Stimulated activated CD8-positive, alpha-beta memory T cell treated with anti-CD3 and anti-CD28 coated beads, Interleukin-2, amount 100 ng/mL, for 48 hours (primary cell): ENCODE measurements at places on chromosomes 7 and 10.

GRCh38 chr10:18608596-18608995, 42.8 kb downstream of the NSUN6 start:
- DNase-seq, result no peak

- no peak for DNase-seq
Observed at GRCh38 chr7:143202161-143202560, 18.9 kb downstream of the TAS2R39 start.

DNA sequence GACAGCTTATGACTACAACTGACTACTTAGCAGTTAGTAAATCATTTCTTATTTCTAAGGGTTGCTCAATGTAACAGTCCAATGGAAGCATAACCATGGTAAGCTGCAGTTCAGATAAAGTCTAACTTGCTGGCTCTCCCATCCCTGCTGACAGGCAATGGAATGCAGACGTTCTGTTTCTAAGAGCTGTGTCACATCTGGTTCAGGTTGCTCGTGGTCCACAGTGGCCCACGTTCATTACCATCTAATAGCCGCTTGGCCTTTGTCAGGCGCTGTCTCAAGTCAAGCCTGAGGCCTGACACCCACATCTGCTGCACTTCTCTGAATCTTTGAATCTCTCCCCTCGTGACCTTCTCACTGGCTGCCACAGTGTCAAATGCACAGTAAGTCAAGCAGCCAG, 240.8 kb downstream of the FGFR2 start:
- no peak for DNase-seq

GRCh38 chr7:4140933-4141332, 541.2 kb upstream of the FOXK1 start:
- DNase-seq, result no peak

- no peak for DNase-seq
Observed at GRCh38 chr7:37283716-37284115, 164.9 kb downstream of the ELMO1 start.

DNA sequence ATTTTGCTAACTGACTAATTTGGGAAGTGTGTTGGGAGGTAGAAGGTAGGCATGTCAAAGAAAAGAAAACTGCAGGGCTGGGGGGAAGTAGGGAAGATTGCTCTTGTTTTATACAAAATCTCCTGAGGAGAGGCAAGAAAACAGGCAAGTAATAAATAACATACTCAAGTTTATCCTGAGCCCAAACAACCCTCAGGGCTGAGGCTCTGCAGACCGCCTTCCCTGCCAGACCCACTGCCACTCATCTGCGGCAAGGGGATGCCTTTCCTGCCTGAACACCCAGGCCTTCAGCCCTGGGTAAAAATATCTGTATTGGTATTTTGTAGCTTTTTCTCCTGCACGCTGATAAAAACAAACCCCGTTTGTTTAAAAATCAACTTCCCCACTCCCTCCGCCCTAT, 399.8 kb upstream of the NFE2L3 start:
- no peak for DNase-seq

DNA sequence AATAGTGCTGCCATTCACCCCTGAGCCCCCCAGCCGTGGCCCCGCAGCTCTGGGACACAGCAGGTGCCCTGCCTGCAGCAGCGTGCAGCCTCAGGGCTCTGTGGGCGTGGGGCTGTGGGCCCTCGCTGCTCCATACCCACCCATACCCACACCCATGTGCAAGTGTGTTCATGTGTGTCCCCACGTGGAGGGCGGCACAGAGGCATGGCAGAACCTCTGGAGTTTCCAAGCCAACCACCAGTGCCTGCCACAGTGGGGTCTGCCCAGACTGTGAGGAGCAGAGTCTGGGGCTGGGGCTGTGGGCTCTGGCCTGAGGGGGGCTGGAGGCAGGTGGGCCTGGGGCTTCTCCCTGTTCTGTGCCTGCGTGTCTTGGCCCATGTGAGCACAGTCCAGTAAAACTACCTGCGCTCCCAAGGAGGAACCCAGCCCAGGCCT, 2.4 kb downstream of the PRAP1 start:
- no peak for DNase-seq

- DNase-seq, result no peak
Observed at GRCh38 chr10:61941202-61941681, 39.7 kb downstream of the ARID5B start.

DNA sequence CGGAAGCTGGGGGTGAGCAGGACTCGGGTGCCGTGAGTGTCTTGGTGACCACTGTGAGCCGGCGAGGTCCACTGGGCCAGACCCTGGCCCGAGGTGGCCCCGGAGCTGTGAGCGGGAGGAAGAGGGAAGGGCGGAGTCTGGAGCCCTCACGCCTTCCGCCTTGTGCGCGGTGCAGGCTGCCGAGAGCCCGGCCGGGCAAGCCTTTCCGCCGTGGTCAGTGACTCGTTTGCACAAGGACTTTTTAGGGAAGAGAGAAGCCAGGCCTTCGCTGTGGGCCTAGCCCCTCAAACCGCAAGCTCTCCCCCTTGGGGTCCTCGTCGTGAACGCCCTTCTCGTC, 40.9 kb upstream of the ZNF32 start:
- no peak for DNase-seq

GRCh38 chr10:128633864-128634540, 507.8 kb upstream of the MKI67 start:
- no peak for DNase-seq

- no peak for DNase-seq
Observed at GRCh38 chr10:54940418-54940817, 139.4 kb upstream of the PCDH15 start.

- DNase-seq, result no peak
Observed at GRCh38 chr10:12633776-12634620, 284.7 kb downstream of the CAMK1D start.

DNA sequence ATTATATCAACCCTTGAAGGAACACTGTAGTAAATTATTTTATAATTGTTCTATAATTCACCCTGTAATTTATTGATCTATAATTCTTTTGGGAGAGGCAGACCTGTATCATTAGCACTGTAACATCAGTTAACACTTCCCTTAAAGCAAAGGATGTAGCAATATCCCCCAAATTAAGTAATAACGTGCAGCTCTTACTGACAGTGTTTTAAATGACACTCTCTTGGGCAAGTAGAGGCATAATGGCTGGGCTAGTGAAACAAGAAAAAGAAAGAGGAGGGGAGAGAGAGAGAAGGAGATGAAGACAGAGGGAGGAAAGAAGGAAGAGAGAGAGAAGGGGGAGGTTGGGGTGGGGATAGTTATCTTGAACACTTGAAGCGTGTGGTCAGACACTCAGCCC, 161.0 kb upstream of the RNF32 start:
- no peak for DNase-seq

DNA sequence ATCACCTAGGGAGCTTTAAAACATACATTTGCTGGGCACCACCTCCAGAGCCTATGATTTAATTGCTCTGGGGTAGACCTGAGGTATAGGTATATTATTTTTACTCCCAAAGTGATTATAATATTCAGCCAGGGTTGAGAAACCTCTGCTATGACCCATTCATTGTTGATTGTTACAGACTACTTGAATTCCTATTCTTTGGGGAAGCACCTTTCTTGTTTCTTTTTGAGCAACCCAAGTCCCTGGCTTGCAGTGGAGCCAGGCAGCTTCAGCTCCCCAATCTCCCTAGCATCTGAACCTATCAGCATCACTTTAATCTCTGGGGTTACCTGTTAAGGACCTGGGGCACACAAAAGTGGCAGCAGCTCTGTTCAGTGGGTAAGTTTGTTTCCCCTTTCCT, 8.6 kb downstream of the PRKG1 start:
- DNase-seq, result no peak

- no peak for DNase-seq
Observed at GRCh38 chr7:30900053-30900452, 11.6 kb upstream of the AQP1 start.

DNA sequence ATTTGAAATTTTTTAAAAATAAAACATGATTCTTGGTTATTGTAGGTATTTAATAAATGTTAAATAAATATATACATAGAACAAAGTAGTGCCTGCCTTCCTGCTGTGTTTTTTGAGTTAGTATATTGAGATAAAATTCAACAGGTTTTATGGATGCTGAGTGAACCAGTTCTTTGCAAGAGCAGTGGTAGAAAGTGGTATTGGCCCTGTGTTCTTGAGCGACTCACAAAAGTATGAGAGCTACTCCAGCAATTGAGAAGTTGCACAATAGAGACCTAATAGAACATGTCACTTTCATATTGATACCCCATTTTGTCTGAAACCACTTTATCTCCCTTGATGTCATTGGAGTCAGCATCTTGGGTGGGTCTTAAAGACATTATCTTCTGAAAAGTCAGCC, 32.6 kb upstream of the GJD4 start:
- DNase-seq, result no peak

GRCh38 chr7:121081327-121081936, 92.9 kb downstream of the CPED1 start:
- no peak for DNase-seq

DNA sequence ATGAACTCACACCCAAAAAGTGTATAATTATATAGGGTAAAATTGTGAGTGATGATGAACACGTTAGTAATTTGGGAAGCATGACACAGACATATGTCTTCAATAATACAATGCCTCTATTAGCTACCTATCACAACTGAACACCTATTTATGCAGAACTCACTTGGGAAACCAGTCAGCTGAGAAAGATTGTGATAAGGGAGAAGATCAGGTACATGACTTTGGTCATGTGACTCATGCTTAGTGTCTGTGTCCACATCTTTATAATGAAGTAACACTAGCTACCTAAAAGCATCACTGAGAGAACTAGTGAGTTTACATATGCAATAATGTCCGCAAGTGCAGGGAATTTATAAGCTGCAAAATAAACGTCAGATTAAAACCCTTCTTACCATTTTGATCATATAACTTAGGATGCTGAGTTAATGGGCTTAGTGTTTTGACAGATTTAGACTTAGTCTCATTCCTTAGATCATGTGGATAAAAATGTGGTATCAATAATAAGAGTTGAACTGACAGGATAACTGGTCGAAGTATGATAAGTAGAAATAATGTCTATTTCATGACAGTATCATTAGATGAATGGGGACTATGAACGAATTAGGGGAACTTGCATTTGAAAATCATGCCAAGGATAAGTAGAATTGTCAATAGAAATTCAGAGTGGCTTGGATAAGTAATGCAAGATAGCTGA, 11.6 kb downstream of the VWDE start:
- no peak for DNase-seq

DNA sequence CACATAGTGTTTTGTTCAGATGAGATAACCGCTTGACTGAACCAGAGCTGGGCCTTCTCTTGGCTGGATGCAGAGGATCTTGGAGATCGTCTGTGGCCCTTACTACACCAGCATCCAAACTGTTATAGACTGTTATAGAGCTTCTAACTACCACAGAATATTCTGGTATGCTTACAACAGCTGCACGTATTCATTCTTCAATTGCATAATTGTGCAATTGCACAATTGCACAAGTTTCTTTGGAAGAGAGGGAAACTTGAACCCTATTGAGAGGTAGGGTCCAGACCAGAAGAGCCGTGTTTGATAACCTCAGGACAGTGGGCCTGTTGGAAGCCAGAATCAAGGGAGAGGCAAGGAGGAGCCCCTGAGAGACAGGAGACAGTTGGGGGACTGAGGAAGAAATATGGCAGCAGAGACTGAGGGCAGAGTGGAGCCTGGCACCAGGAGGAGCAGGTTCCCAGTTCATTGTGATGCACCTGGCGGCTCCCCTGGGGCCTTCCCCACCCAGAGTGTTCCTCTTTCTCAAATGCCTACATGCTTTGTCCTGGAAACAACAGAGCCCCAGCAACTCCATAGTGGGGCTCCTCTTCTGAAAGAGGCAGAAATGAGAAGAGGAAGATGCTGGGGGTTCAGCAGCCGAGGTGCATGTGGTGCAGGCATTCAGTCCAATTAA, 64.1 kb downstream of the PTPRZ1 start:
- no peak for DNase-seq

DNA sequence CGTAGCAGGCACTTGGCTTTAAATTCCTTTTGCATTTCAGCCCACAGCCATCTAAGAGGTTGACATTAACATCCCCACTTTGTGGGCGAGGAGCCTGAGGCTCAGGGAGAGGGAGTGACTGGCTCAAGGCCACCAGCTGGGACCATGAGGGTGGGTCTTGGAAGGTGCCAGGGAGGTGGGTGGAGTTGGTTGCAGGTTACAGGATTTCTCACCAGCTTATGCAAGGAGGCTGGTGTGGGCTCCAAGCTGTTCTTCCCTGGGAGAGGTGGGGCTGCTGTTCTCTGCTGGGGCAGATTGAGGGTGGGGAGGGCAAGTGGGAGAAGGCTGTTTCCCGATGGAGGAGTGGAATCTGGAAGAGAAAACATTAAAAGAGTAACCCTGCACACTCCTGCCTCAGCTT, 14.1 kb upstream of the C10orf95 start:
- no peak for DNase-seq

DNA sequence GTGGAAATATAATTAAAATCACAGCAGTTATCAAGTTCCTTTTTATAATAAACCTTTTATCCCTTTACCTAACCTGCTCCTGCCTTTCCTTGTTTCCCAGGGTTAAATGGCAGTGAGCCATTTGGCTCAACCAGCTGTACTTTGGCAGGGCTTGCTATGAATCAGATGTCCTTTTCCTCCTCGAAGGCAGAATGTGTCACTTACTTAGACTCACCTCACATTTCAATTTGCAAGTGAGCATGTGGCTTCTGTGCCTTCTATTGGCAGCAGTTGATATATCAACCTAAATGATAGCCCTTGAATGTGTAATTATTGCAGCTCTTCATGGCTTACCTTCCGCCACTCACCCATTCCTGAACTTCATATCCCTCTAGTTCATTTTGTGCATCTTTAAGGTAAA, 301.7 kb downstream of the CSTF2T start:
- no peak for DNase-seq

- no peak for DNase-seq
Observed at GRCh38 chr10:126087796-126088505, 191.6 kb downstream of the FANK1 start.

- no peak for DNase-seq
Observed at GRCh38 chr7:32586291-32587221, 91.3 kb downstream of the AVL9 start.

- no peak for DNase-seq
Observed at GRCh38 chr10:56063642-56064041, 297.4 kb downstream of the ZWINT start.

- no peak for DNase-seq
Observed at GRCh38 chr7:128921866-128922440, 11.4 kb upstream of the KCP start.

GRCh38 chr10:100909501-100910263, 3.1 kb upstream of the SLF2 start:
- no peak for DNase-seq

DNA sequence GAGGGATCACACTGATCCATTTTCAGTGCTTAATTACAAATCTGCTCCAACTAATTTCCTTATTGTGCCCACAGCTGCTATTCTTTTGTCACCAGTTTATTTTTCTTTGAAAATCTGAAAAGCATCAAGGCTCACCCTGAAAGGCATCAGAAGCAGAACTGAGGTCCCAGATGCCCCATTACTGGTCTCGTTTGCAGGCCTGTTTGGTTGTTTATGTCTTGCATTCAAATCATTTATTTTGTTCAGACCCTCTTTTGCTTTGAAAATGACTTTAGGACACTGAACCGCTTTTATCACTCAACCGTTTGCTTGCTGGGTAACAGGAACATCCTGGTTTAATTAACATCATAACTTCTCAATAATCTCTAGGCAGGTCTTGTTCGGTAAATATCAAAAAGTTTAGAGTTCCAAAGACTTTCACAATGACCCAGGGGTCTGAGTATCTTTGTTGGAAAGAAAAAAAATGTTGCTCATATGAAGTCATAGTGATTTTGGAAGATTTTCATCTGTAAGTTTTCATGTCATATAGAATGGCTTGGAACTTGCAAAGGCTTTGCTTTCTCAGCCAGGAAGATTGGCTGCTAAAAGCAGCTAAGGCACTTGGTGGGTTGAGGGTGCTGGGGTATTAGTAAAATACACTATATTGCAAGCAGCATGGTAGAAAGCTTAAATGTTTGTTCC, 398.3 kb upstream of the NPVF start:
- DNase-seq, result no peak

- no peak for DNase-seq
Observed at GRCh38 chr7:82413237-82413636, 30.3 kb downstream of the CACNA2D1 start.
